GM12878 (cell line): ENCODE measurements at places on chromosomes 1 and 21.

- no peak for DNase-seq
Measured at GRCh38 chr1:227915564-227916553, 31.9 kb downstream of the WNT9A start.

- no peak for DNase-seq
Measured at GRCh38 chr1:2213576-2214505, 14.3 kb upstream of the SKI start.

DNA sequence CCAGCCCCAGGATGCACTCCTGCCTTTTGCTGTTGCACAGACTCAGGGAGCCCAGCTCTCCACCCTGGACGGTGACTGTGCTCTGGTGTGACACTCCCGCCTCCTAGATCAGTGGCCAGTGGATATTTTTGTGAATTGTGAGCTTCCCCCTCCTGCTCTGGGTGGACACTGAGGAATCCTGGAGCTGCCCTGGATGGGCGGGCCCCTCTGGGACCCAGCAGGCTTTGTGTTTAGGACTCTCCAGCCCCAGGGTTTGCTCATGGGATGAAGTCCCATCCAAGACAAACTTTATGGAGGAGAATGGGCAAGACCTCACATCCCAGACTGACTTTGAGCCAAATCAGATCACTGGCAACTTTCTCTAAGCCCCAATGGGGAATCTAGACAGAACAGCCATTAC is 16.1 kb downstream of the SLC6A9 start:
- DNase-seq = no peak

- no peak for DNase-seq
Measured at GRCh38 chr1:145991735-145992412, 4.5 kb downstream of the TXNIP start.

DNA sequence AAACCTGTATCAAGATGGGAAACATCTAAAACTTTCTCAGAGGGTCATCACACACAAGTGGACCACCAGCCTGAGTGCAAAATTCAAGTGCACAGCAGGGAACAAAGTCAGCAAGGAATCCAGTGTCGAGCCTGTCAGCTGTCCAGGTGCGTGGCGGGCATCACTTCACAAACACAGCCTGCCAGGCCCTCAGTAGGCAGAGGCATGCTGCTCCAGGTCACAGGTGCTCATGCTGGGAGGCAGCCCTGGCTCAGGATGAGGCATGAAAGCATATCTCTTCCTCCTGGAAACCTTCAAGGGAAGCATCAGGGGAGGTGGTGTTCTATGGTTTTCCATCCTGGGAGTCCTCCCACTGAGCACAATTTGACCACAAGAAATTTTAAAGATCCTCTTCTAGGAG is 6.3 kb downstream of the CD2 start:
- no peak for DNase-seq
